ENCODE measurements at places on chromosomes 2 and 18.

GRCh38 chr18:23929362-23929930, 85.1 kb upstream of the TTC39C start:
- no peak for DNase-seq

- DNase-seq, result no peak
These were observed 166.9 kb downstream of the GBX2 start for GRCh38 chr2:236001166-236001828.

DNA sequence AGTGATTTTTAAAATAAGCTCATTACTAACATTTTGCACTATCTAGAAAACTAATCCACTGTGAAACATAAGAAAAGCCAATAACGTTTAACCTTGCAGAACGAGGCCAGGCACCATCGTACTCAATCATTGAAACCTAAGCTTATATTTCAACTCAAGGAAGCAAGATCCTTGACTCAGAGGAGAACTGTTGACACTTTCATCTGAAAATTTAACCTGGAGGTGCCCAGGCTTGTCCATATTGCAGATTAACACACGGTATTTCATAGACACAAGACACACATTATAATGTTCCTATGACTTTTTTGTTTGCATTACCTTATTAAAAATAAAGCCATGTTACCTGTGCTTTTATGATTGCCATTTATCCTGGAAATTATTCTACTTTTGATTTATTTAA, 89.6 kb downstream of the ZNF385B start:
- no peak for DNase-seq

- no peak for DNase-seq
These were observed 100.1 kb downstream of the HRH4 start for GRCh38 chr18:24560511-24560981.

DNA sequence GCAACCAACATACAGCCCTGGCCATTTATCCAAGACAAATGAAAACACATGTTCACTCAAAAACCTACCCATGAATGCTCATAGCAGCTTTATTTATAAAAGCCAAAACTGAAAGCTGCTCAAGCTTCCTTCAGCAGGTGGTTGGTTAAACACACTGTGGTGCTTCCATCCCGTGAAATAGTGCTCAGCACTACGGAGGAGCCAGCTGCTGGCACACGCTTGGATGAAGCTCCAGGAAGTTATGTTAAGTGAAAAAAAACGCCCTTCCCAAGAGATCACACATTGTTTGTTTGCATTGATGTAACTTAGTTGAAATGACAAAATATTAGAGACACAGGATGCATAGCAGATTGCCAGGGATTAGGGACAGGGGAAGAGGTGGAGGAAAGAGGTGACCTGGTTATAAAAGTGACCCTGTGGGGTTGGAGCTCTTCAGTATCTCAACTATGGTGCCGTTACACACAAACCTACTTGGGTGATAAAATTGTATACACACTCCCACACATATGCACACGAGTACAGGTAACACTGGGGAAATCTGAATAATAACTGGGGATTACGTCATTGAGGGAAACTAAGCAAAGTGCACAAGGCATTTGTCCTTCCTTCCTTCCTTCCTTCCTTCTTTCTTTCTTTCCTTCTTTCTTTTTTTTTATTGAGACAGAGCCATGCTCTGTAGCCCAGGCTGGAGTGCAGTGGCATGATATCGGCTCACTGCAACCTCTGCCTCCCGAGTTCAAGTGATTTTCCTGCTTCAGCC, 6.2 kb upstream of the ALPG start:
- no peak for DNase-seq

DNA sequence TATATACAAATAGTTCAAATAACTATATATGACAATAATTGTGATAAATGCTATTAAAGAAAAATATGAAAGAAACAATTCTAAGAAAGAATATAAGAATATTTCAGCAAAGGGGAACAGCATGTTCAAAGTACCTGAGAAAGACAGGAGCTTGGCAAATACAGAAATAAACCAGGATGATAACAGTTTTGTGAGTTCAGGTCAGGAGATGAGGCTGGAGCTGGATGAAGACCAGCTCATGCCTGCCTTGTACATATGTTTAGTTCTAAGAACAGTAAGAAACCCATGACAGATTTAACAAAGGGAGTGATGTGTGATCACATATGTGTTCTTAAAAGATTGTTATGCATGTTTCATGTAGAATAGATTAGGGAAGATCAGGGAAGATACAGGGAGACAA, 98.2 kb downstream of the R3HDM1 start:
- no peak for DNase-seq

DNA sequence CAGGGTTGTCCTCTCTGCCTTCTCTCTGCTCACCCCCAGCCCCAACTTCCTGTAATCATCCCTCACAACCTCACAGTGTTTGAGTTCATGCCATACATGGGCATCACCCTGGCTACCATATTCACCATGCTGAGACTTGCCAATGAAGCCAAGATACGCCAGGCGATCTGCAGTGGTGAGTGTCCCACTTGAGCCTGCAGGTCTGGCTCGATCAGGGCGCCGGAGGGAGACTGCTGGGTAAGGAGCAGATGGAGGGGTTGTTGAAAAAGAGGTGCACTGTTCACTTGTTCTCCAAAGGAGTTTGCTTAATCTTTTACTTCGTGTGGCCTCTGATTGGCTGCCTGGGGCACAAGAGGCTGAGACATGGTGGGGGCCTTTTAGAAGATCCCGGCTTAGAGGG, 14.6 kb downstream of the MROH2A start:
- no peak for DNase-seq

DNA sequence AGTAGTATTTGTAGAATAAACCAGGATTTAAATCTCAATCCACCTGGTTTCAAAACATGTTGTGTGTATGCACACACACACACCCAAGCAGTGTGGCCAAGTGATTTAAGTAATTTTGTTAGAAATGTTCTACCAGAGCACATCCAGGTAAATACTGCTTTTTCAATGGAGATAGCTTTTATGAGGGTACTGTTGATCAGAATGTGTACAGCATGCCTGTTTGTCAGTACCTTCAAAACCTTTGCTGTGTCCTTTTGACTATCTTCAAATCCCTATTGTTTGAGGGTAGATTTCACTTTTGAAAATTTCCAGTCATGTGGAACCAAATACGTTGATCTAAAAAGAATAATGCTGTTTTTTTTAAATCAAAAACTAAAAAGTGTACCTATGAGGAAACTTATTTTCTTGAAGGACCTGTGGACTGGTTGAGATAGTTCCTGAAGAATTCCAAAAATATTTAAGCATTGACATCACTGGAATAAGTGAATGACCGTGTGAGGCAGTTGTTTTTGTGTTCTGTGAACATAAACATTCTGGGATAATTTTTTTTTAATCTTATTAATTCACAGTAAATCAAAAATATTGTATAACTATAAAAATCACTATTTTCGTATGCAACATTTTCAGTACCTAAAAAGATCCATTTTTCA, 70.9 kb downstream of the PTRHD1 start:
- no peak for DNase-seq

- DNase-seq, result no peak
These were observed 14.7 kb downstream of the RRM2 start for GRCh38 chr2:10137053-10137843.

DNA sequence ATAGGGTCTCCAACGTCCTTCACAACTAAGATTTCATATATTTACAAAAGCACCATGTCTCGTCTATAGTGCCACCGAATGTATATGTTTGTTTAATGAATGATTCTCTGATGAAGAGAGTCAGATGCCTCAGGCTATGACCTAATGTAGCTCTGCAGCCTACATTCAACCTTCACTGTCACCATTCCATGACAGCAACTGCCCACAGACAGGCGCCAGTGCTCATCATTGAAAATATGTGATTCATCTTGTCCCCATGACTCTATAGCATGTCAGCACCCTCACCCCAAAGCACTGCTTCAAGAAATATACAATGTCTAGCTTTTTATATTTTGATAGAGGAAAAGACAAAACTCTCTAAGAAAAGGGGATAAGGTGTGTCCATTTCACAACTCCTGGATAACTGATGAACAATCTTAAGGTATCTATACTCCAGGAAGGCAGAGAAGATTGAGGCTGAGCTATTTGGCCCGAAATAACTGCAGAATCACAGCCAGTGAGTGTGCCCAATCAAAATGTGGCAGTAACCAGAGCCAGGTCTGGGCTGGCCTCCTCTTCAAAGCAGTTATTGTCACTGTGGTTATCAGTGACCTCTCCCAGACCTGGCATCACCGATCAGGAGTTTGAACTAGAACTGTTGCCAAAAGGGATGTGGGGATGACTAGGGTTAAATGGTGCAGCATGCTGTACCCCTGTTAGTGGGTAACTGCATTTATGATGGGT, 246.6 kb downstream of the SETBP1 start:
- no peak for DNase-seq

GRCh38 chr18:76484749-76485387, 10.2 kb downstream of the ZNF516 start:
- DNase-seq, result no peak

- no peak for DNase-seq
These were observed 74.0 kb upstream of the MSH6 start for GRCh38 chr2:47708801-47709499.

DNA sequence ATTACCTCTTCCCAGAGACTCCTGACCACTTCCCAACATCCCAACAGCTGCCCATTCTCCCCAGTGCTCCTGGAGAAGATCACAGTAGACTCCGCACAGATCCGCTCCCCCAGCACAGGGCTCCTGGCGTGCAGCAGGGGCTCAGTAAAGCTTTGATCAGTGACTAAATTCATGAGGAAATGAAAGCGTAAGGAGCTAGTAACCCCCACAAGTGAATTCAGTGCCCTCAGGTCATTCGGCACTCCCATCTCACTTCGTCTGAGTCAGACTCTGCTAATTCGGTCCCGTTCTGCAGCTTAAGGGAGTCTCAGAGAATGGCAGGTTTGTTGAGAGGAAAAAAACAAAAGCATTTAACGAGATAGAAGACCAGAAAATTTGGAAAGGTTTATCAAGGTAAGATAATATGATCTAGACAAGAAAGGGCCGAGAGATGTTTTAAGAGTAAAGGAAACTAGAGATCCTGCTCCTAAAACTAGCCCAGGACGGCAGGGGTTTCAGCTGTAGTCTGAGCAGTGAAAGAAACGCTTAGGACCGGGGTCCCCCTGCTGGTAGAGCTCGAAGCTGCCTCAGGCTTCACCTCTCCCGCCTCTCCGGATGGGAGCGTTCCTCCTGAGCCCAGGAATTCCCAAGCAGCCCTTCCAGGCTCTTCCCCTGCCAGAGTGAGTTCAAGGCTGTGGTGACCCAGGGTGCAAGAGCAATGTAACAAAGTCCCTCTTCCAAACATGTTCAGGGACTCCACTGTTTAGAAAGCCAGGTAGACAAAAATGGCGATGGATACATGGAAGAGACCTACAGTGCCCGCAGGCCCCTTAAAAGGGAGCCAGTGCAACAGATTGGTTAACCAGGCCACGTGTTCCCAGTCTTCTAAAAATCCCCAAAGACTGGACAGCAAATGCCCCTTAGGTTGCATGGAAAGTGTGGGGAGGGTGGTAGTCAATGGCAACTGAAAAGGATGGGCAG, 127.3 kb downstream of the DNER start:
- DNase-seq, result peak; percentile 32

DNA sequence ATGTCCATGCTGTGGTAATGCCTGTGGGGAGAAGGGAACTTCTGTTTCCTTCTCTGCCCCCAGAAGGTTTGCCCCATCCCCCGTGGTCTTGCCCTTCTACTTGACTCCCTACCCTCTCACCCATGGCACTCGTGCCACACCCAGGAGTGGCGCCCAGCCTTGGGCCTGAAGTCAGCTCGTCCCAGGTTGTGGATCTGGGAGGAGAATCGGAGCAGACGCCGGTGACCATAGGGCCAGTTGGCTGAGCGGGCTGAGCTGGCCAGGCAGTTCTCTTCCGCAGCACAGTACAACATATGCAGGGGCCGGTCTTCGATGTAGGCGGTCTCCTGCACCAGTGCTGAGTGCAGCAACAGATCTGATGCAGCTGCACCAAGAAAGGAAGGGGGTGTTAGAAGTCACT, 4.7 kb downstream of the HTRA2 start:
- no peak for DNase-seq

GRCh38 chr2:200422071-200422470, 87.8 kb downstream of the KCTD18 start:
- DNase-seq, result no peak

DNA sequence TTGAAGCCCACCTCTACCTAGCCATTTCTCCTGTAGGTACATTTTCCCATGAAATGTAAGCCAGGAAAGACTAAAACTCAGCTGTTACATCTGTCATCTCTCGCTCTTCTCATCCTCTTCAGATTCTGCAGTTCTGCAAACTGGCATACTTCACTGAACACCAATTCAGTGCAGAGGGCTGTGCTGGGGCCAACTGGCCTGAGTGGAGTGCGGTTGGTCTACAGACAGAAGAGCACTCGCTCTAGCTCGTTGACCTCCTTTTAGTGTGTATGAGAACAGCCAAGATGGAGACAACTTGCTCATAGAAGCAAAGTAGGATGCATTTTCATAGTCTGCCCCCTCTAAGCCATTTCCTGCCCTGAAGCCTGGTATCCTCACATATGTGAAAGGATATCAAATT, 862.6 kb downstream of the BCL11A start:
- no peak for DNase-seq

DNA sequence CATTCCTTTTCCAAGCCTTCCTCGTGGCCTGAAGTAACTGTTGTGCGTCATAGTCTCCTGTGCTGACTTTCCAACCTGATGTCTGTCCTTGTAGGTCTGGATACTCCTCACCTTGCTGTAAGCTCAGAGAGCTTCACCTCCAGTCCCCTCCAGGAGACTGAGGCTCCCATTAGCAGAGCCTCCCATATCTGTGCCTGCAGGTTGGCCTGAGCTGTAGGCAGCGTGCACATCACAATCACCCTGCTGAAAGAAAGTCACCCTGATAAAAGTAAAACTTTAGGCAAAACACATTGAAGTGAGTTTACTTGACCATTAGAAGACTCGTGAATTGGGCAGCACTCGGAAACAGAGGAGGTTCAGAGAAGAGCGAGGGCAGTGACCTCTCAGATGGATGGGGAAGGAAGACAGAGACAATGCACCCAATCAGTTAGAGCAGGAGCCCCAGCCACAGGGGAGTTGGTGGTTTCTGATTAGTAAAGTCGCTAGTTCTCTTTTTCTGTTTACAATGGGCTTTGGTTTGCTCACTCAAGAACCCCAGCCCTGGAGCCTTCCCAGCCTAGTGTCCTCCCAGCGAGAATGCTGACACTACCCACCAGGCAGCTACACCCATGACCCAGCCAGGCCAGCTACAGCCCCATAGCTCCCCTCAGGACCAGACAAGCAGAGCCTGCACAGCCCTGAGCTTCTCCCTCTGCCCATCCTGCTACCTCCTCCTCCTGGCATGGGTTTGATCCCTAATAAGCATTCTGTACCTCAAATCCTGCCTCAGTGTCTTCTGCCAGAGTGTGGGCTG, 12.1 kb upstream of the TPO start:
- DNase-seq, result no peak

GRCh38 chr18:9081940-9082339, 20.6 kb upstream of the NDUFV2 start:
- DNase-seq, result no peak

- no peak for DNase-seq
These were observed 47.1 kb upstream of the REL start for GRCh38 chr2:60834270-60834717.

- DNase-seq, result no peak
These were observed 49.9 kb upstream of the RAB6C start for GRCh38 chr2:129929321-129930290.

All from CD4-positive, alpha-beta T cell treated with Interleukin-1 beta for 1 hour (primary cell).